ENCODE measurements at places on chromosomes 11 and 22.

GRCh38 chr22:42604403-42604802 is 10.3 kb downstream of the POLDIP3 start:
- no peak for DNase-seq

DNA sequence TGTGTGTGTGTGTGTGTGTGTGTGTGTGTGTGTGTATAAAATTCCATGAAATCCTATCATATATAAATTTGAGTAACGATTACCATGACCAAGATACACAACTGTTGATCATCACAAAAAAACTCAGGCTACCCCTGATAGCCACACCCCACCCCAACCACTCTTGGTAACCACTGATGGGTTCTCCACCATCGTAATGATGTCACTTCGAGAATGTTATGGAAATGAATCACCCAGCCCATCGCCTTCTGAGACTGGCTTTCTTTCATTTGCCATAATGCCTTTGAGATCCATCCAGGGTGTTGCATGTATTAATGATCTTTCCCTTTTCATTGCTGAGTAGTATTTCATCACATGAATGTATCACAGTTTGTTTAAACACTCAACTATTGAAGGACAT is 496.0 kb downstream of the MIAT start:
- no peak for DNase-seq

GRCh38 chr11:17206463-17206862 is 1.3 kb downstream of the PIK3C2A start:
- no peak for DNase-seq

DNA sequence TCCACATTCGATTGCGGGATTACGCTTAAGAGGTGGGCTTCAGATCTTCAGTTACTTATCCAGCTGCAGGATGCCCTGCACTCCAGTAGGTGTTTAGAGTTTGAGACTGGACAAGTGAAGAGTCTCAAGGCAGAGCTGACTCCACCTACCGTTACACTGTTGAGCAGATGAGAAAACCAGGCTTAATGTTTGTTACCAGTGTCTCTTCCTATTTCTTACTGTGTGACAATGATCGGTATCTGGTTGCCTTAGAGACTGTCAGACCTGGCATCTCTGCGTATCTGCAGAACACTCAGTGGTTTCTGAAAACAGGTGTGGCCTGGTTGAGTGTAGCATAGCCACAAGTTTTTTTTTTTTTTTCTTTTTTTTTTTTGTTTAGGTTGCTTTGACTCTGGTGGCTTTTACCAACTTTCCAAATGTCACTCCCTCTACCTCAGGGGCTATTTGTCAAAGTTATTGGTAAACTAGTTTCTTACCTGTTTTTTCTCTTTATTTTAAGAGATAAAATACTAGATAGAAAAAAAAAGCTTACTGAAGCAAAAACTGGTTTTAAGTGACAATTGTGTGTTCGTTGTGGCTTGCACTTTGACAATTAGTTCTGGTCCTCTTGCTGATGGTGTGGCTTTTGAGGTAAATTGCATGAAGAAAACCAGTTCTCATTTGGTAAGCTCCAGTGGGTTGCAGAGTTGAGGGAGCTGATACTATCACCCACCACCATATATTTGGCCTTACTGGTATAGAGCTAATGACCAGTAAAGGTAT is 284.8 kb downstream of the ETS1 start:
- DNase-seq: no peak

DNA sequence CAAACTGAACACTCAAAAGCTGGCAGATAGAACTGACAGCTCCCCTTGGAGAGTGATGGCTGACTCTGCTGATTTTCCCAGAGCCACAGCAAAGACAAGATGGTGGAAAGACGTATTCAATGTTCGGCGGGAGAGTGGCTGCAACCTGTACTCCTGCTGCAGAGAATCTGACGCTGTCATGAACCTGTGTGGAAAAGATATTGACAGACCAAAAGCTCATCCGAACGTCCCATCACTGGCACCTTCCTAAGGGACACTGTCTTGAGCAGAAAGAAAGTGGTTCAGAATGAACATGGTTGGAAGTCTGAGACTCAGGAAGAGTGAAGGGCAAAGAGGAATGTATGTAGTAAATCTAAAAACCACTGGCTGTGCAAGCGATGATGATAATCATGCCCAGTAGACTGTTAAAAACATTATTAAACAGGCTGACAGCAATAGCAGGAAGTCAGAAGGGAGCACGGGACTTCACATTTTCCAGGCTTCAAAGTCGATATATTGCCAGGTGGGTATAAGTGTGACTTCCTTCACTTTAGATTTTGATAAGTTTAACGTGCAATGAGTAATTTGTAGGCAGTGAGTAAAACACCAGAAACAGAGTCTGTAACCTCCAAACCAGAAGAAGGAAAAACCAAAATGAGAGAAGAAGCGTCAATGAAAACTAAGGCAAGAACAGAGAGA is 6.2 kb upstream of the IL17REL start:
- no peak for DNase-seq

DNA sequence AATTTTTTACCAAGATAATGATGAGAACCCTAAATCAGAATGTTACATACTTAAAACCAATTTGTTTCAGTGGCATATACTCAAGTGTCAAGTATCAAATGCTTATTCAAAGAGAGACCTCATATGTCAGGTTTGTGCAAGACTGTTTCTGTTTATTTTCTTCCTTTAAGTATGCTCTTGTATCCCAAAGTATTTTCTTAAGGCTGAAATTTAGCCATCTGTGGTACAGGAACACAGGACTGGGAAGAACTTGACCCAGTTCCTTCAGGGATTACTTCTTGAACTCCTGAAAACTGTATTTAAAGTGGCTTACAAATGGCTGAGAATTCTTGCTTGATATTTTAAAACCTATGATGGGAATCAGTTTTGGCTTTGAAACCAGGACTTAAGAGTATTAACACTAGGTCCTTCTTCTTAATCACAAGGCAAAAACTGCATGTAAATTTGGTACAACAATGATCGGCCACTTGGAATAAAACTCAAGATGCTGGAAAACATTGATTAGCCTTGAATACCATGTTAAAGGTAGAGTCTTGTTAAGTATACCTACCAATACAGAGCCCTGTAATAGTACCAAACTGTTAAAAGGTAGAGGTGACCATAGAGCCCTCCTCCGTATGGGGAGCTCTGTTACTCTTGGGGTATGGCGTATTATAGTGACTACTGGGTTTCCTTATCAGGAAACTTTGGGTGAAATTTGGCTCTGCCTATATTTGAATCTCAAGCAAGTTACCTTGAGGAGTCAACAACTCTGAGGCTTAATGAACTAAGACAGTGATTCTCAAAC is 95.9 kb downstream of the BLID start:
- DNase-seq: no peak

DNA sequence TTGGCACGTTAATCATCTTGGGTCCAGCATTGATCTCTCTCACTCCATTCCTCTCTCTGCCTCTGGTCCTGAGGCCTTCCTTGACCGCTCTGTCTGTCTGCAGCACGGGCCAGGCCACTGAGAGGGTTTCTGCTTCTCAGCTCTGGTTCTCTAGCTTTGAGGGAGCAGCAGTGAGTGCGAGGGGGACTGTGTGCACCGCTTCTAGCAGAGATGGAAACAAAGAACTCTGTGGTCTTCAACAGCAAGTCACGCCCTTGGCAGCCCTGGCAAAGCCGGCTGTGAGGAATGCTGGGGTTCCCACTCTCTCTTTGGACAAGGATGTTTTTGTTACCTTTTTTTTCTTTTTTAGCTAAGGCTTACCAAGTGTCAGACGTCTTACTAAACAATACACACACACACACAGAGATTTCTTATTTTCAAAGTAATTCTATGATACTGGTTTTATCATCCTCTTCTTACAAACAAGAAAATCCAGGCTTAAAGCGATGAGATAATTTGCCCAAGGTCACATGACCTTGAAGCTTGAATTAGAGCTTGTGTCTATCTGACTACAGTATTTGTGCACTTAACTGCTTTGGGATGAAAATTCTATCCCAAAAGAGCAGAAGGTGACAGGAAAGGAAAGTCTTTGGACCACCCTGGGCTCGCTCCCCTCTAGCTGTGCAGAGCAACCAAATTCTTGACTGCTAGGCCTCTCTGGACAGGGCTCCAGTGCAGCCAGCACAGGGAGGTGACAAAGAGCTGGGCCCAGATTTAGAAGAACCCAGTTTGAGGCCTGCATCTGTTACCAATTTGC is 293.2 kb downstream of the NTM start:
- no peak for DNase-seq

DNA sequence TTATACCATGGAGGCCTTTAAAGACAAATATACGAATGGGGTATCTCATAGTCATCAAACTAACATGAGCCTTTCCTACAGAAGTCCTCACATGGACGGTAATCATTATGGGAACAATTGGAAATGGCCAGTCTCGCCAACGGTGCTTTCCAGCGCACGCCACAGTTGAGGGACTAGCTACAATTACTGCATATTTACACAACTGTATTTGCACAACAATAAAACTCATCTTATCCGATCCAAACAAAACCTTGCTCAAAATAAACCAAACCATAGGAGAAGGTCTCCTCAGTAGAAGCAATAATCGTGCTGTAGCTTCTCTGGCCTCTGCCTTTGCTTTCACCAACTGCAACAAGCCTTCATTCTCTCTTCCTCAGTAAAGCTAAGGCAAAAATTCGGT is 5.9 kb downstream of the CADM1 start:
- DNase-seq: no peak

GRCh38 chr11:118921929-118922744 is 3.6 kb downstream of the BCL9L start:
- DNase-seq: no peak

DNA sequence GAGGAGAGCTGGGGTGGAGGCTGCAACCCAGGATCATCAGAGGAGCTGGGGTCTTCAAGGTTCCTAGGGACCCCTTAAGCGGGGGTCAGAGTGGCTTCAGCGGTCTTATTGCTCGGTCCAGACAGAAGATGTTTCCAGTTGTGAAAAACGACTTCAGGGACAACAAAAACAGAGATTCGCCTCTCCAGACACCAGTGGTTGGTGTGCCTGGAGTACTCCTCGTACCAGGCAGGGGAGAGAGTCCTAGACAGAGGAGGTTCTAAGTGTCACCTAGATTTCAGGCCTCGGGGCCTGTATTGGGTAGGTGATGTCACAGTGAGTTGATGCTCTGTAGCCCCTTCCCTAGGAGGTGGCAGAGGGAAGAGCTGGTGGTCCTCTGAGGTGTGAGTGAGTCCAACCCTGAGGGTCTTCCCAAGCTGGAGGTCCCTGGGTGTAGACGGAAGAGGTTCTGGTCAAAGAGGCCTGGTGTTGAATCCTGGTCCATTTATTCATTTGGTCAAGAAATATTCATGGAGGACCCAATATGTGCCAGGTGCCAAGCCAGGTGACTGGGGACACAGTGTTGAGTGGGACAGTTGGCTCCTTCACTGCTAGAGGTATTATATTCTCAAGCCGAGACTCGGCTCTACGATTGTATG is 4.4 kb upstream of the IGLL5 start:
- no peak for DNase-seq

DNA sequence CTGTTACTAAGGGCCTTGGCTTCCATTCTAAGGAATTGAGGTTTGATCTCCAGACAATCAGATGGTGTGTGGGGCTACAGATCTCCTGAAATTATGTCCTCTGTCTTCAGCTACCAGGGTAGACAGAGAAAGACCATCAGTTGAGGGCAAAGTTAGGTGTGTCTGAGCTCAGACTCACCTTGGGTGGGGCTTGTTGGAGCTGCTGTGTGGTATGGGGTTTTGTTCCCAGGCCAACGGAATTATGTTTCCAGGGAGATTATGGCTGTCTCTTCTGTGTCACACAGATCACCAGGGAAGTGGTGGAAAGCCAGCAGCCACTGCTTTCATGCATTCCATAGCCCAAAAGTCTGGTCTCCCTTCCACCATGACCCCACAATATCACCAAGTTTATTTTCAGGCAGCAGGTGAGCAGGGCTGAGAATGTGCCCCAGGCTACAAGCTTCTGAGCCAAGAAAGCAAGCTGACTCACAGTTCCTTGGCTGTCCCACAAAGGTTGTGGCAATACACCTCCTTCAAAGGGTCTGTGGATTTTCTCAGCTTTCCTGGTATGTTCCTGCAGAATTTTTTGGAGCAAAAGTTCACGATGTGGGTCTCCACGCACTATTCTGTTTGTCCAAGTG is 714.9 kb downstream of the LUZP2 start:
- no peak for DNase-seq

GRCh38 chr11:133840479-133840941 is 4.8 kb downstream of the SPATA19 start:
- no peak for DNase-seq

- DNase-seq: no peak
These were observed 617.7 kb downstream of the OPCML start for GRCh38 chr11:132914600-132914999.

- DNase-seq: no peak
These were observed 41.5 kb downstream of the CSTPP1 start for GRCh38 chr11:46978005-46978491.

DNA sequence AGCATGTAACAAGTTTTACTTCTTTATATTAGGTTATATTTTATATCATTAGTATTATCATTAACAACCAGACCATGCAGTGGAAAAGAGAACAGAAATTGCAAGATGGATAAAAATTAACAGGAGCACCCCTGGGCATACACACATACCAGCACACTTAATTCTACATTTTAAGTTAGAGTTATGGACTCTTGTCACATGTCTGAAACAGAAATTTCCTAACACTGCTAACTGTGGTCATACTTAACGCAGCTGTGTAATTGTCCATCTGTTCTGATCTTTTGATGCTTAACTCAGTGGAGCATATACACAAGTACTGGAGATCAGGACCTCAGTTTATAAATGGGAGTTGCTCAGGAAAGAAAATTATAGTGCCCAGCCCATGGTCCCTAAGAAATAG is 358 bp downstream of the OR52H1 start:
- DNase-seq: no peak

DNA sequence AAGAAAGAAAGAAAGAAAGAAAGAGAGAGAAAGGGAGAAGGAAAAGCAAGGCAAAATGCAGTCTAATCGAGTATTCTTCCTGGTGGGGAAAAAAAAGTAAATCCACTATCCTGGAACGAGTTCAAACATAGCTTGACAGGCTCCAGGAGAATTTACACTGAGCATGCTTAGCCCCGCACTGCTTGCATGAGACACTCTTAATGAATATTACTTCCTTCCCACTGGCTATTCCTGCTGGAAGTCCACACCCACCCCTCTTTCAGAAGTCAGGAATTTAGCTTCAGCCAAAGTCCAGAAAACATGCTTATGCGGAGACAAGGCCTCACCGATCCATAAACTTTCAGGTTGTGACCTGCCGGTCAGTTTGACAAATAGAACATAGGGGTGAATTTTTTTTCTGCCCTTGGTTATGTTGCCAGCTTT is 251.8 kb upstream of the BLID start:
- no peak for DNase-seq
